ENCODE measurements at places on chromosomes 16 and 17. TPM values are rescaled to one million over a fixed set of nuclear protein-coding genes. Genes with fewer than 3 reads are reported as not detected.

PRAC2 gene
- not detected for total RNA-seq

- DNase-seq: peak; percentile 92
These were observed 72.2 kb upstream of the CREBBP start for GRCh38 chr16:3952737-3953131.

DNA sequence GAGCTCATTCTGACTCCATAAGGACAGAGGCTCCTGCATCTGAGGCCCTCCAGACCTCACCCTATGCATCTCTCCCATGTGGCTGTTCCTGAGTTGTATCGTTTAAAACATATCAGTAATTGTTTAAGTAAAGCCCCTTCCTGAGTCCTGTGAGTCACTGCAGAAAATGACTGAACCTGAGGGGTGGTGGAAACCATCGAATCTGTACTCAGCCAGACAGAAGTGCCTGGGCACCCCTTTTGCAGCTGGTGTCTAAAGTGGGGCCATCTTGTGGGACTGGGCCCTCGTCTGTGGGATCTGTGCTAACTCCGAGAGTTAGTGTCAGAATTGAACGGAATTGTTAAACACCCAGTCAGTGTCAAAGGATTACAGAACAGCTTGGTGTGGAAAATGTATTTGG is 25.4 kb downstream of the CMTM3 start:
- DNase-seq: no peak

GRCh38 chr16:6160871-6161270 is 1063.3 kb upstream of the EEF2KMT start:
- DNase-seq: no peak

PRSS22 gene
- not detected for total RNA-seq

GRCh38 chr17:36715951-36716350 is 114.6 kb downstream of the MRM1 start:
- DNase-seq: no peak

CYGB gene
- 34.2 TPM for total RNA-seq

DNA sequence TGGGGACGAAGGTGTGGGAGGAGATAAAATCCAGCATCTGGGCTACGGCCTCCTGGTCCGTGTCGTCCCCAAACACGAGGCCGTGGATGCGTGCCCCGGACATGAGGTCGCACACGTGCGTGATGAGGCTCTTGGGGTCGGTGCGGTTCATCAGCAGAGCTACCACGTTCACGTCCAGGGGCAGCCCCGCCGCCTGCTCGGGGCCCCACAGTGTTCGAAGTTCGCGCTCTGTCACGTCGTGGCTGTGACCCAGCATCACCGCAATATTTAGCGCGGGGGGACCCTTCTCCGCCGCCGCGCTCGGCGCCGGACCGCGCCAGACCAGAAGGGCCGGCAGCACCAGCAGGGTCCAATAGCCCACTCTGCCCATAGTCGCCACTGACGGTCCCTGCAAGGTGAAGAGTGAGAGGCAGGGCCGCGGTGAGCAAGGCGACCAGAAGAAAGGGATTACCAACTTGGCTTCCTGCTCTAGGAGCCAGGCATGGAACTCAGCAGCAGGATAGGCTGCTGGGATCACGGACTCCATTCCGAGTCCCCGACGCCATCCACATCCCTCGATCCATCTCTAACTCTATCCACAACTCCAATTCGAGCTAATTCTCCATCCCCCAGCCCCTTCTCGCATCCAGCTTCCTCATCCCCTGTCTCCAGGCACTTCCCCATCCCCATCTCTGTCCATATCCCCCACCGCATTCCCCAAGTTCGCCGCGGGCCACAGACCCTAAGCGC is 2.0 kb downstream of the GRIN2A start:
- DNase-seq: no peak

ODAD4 gene
- total RNA-seq: 0.75 TPM

DNA sequence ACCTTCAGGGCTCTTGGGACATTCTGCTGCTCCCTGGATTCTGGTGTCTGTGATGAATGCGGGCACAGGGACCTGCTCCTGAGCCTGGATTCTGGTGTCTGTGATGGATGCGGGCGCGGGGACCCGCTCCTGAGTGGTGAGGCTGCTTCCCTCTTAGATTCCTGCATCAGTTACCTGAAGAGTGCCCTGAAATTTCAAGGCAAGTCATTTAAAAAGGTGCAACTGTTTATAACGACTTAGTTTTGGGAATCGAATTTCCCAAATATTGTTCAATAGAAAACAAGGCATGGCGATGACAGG is 7.0 kb downstream of the TMEM204 start:
- DNase-seq: no peak

NACA2 gene
- not detected for total RNA-seq

DNA sequence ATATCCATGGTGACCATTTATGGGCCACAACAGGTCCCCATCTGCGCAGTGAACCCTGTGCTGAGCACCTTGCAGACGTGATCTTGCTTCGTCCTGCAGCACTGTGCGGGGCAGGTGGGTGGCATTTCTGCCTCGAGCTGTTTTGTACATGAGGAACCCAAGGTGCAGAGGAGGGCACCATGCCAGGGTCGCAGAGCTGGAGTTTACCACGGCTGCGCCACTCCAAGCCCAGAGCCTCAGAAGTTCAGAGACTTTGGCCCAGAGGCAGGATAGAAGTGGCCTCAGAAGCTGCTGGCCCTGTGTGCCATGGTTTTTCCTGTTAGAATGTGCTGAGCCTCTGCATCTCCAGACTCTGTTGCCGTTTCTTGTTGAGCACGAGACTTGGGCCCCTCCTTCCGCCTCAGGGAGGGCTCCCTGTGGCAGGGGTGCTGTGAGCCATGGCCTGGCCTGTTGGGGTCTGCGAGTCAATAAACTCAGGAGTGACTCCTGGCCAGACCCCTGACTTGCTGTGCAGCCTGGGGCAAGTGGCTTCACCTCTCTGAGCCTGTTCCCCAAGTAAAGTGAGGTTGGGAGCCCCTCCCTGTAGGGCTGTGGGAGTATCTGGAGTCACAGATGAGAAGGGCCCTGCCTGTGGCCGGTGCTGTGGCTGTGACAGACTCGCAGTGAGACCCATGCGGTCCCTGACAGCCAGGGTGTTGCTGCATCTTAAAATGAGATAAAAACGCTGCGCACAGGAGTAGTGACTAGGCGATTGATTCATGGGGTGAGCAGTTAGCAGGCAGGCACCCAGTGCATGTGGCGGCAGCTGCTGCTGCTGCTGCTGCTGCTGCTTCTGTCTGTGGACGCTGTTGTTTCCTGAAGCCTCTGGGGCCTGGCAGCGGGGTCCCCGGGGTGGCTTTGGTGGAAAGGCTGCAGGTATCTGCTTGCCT is 11.8 kb downstream of the MAP2K3 start:
- DNase-seq: peak; percentile 77

DNA sequence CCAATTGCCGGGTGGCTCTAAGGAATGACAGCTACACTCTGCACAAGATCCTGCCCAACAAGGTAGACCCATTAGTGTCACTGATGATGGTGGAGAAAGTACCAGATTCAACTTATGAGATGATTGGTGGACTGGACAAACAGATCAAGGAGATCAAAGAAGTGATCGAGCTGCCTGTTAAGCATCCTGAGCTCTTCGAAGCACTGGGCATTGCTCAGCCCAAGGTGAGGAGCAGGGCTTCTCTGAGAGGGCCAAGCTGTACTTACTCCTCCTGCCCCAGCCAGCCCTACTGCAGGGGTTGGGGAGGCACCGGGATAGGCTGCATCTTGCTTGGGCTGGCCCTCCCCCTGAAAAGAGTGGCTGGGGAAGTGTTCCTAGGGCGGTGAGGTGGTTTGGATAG is 2.8 kb upstream of the FTSJ3 start:
- no peak for DNase-seq

C17orf107 gene
- total RNA-seq: 0.51 TPM

DNA sequence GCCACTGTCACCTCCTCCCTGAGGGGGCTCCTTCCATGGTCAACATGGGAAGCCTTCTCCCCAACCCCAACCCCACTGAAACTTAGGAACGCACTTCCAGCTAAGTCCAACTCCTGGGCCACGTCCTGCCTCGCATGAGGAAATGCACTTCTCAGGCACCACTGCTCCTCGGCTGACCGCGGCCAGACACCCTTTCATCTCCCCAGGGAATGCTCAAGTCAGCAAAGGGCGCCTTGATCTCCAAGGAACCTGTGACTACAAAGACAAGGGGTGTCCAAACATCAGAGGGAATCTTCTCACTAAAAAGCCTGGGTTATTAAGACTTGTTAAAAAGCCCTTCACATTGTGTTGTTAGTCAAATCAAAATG is 124.9 kb upstream of the HSBP1 start:
- no peak for DNase-seq

KRT17 gene
- total RNA-seq: not detected

DNA sequence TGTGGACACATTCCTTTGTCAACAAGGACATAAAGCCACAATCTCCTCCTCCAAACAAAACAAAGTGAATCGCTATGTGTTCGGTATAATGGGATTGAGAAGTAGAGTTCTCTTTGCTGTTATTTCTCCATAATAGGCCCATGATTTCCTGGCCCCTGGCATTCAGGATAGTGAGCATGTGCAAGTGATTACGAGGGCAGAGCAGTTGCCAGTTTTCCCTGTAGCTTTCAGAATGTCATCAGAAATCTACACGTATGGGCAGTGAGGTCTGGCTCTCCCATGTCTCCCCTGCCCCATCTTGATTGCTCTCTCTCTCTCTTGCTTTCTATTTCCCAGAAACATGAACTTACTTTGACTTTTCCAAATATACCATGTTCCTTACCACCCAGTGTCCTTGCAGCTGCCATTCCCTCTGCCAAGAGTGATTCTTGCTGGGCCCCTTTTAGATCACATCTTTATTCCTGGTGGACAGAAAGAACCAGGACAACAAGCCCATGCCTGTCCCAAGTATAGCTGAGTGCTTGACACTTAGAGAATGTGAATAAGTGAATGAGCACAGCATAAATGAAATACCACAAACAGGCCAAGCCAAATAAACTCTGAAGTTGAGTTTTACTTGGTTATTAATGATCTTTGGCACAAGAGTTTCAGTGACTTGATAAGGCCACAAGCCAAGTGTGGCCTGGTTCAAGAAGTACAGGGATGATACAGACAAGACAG is 273.1 kb downstream of the CDH13 start:
- no peak for DNase-seq

GRCh38 chr16:66705790-66706505 is 9.4 kb upstream of the CMTM4 start:
- peak; percentile 79 for DNase-seq

DNA sequence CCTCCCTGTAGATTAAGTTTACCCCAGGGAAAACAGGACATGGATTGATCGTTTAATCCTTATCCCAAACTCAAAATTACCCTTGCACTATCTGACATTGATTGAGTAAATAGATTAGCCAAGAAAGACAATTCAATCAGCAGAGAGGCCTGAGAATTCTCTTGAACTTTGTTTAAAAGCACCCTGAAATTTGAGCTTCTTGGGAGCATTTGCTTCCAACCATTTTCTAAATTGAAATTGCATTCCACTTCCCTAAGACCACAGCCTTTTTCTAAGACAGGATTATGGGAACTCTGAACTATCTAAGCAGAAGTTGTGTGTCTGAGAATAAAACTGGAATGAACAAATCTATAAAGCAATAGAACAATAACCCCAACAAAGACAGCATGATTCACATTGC is 76.6 kb upstream of the TNRC6A start:
- DNase-seq: no peak

GRCh38 chr17:80876950-80877728 is 114.5 kb upstream of the CHMP6 start:
- no peak for DNase-seq

DNA sequence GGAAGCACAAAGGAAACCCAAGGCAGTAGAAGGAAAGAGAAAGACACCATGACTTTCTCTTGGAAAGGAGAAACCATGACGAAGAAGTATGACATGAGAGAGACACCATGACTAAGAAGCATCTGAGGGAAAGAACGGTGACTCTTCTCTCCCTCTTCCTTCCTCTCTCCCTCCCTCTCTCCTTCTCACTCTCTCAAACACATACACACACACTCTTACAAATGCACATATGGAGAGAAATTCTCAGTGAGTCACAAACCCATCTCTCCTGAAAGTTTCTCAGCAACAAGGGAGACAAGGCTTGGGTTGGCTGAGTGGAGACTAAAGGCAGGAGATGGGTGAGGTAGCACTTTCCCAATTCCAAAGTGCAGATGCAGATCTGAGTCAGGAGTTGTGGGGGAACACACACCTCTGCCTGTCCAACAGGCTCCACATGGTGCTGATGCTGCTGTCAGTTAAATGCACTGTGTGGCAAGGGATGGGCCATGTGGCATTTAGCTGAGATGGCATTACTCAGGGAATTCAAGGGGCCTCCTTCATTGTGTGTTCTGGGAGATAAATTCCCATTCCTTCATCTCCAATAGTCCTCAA is 336.7 kb upstream of the C16orf82 start:
- no peak for DNase-seq

HAPSTR1 gene
- 51.7 TPM for total RNA-seq

- DNase-seq: no peak
These were observed 47.4 kb downstream of the PLXDC1 start for GRCh38 chr17:39104046-39104445.

KRT15 gene
- not detected for total RNA-seq

GRCh38 chr17:50056217-50056960 is 479 bp downstream of the ITGA3 start:
- DNase-seq: peak; percentile 75

DNA sequence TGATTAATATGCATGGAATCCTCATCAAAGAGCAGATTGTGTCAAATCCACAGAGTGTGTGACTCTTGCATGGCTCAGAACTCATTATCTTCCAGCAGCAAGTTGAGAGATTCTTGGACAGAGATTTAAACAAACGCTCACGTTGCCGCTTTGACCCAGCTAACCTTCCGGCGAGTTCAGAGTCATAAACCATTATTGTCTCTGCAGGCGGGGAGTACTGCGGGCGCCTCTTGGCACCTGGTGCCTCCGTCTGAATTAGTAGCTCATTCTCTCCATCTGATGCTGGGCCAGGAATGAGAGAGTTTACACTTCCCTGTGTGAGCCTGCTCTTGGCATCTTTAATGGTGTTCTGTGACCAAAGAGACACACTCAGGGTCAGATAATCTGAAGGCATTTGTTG is 138.6 kb upstream of the WSCD1 start:
- no peak for DNase-seq

ADGRG3 gene
- 0.48 TPM for total RNA-seq

- peak; percentile 85 for DNase-seq
These were observed 1.2 kb upstream of the CCDC42 start for GRCh38 chr17:8745586-8746500.

KRT20 gene
- total RNA-seq: not detected

GRCh38 chr17:9676084-9676483 is 30.8 kb downstream of the USP43 start:
- DNase-seq: no peak

GRCh38 chr17:5892921-5893675 is 177.1 kb upstream of the WSCD1 start:
- DNase-seq: no peak

EXOC3L1 gene
- total RNA-seq: 2.3 TPM

Data from Right ventricle myocardium superior (tissue), 1 donor.